ENCODE measurements at places on chromosomes 1 and 21.
A peak's percentile ranks its signal among the peaks of the same experiment; 100 is the strongest.

DNA sequence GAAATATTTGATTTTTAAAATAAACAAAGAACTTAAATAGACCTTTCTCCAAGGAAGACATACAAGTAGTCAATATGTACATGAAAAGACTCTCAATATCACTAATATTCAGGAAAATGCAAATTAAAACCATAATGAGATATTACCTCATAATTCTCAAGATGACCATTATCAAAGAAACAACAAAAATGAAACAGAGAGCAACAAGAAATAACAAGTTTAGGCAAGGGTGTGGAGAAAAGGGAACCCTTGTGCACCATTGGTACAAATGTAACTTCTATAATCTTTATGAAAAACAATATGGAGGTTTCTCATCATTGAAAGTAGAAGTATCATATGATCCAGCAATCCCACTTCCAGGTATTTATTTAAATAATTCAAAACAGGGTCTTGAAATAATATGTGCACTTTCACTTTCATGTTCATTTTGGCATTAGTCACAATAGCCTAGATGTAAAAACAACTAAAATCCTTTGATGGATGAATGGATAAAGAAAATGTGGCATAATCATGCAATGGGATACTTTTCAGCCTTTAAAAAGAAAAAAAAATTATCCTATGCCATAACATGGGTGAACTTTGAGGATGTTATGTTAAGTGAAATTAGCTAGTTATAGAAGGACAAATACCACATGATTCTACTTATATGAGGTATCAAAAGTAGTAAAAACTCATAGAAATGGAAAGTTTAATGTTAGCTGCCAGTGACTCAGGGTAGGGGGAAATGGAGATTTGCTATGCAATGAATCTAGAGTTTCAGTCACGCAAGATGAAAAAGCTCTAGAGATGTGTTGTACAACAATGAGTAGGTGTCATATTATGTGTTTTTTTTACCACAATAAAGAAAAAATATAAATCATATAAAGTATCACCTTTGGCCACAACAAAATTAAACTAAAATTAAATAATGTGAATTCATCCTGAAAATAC is 114.5 kb upstream of the LYPLAL1 start:
- DNase-seq, result no peak

- DNase-seq, result no peak
These were observed 61.3 kb downstream of the ALPL start for GRCh38 chr1:21570528-21570875.

DNA sequence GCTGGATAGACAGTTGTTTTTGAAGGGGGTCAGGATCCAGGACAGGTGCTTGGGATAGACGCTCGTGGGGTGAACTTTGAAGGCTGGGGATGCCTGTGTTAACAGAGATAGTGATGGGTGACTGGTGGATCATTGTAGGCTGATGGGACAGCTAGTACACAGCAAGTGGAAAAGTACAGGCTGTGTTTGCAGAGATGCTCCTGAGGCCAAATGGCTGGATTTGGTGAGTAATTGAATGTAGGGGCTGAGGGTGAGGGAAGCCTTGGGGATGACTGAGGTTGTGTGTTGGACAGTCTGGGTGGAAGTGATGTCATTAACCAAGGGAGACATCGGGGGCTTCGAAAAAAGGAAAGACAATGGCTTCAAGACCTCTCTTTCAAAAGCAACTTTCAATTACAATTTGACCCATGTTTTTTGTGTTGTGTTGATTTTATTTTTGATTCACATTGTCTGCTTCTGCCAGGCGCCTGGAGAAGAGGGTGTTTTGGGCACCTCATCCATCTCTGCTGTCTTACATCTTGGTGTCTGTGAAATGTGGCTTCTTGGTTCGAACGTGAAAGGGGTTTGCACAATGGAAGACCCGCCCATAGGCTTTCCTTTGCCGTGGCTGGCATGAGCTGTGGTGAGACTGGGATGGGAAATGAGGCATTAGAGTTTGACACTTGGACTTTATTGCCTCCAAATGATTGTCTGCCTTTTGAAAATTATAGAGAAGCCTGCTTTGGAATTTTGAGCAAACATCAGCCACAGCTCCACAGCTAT is 147.5 kb downstream of the FOXD2 start:
- DNase-seq, result no peak

- DNase-seq, result peak; percentile 58
These were observed 24.8 kb upstream of the SELENON start for GRCh38 chr1:25774921-25775771.

DNA sequence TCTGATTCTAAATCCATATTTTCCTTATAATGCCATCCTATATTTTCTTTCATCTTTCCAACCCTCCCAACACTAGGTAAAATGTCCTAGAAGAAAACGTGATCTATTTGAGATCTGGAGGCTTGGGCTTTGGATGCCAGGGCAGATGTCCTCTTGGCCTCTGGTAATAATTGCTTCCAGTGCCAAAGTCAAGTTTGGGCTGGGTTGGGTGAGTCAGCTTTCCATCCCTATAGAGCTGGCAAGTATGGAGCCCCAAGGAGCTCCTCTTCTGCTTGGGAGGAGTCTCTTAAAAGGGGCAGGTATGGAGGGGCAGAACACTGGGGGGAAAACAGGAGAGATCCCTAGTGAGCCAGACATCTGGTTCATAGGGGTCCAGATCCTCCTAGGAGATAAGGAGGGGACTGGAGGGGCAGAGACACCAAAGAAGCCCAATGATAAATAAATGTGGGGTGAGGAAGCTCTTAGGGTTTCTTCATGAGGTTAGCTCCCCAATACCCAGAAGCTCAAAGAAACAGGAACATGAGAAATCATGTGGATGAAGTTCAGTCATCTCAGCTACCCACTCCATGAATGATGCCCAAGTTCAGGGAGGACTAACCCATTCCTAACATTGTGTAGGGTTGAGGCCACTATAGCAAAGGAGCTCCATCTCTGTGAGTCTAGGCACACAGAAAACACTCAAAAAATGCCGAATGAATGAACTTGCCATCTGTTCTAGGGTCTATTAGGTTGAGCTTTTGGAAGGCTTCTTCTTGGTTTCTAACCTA is 3.5 kb downstream of the C1orf116 start:
- no peak for DNase-seq

- no peak for DNase-seq
These were observed 12.3 kb upstream of the MMEL1 start for GRCh38 chr1:2645143-2645542.

DNA sequence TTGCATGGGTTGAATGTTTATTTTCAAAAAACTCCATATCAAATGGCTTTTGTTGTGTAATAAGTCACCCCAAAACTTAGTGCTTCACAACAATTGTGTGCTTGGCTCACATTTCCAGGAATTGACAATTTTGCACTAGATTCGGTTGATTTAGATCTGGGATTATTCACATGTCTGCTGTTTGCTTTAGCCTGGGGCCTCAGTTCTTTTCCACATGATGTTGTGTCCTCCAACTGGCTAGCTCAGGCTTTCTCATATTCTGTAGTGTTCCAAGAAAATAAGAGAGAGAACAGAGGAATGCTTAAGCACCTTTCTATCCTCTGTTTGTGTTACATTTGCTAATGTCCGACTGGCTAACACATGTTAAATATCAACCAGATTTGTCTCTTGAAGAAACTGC is 281.5 kb upstream of the ADGRL4 start:
- DNase-seq, result no peak

- DNase-seq, result no peak
These were observed 4.3 kb upstream of the FBXO6 start for GRCh38 chr1:11659748-11660147.

- no peak for DNase-seq
These were observed 101.8 kb downstream of the TGFBR3 start for GRCh38 chr1:91784191-91784590.

GRCh38 chr1:211925016-211925415 is 94.5 kb upstream of the LPGAT1 start:
- DNase-seq, result no peak

- no peak for DNase-seq
These were observed 96.5 kb downstream of the PAPPA2 start for GRCh38 chr1:176559474-176559873.
